ENCODE measurements at places on chromosomes 3 and 15.
A peak's percentile ranks its signal among the peaks of the same experiment; 100 is the strongest.

DNA sequence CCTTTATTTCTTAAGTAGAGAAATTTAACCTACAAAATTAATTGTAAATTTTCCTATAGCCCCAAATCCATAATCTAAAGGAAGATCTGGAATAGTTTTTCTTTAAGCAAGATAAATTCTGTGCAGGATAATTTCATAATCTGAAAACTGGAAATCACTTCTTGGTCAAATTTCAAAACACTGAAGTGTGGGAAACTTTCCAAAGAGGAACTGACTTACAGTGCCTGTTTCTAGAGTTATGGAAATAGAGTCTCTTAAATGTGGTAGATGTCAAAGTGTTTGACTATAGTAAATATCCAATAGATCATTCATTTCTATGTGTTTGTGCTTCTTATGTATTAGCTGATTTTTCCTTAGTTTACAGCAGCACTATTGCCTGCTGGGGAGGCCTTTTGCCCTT lies 1.6 kb upstream of the P2RY13 start:
- peak; percentile 16 for DNase-seq

GRCh38 chr15:79198461-79198860 lies 84.1 kb upstream of the ANKRD34C start:
- DNase-seq, result no peak

DNA sequence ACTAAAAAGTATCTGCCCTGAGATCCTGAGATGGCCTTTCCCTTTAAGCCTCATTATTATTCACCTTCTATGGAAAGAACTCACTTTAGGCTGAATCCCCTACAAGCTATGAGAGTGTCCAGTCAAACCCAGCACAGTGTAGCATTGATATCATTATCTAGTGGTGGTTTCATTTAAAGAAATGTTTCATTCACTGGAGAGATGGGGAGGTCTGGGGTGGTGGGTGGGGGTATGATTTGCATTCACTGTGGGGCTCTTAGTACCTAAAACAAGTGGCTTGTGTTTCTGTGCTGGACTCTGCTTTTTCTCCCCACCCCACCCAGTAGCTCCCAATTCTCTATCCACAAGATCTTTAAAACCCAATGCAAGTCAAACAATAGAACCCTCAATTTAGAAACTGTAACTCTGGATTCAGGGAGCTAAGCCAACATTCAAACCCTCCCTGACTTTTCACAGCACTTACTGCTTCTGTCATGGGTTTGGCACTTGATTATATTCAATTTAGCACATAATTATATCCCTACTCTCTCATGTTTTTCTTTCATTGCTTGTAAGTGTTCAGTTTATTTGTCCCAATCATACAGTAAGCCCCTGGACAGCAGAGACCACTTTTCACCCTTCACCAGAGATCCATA lies 310.5 kb upstream of the THBS1 start:
- no peak for DNase-seq

- DNase-seq, result no peak
Measured at GRCh38 chr3:136899622-136900158, 37.7 kb downstream of the NCK1 start.

- no peak for DNase-seq
Measured at GRCh38 chr3:126834596-126835471, 130.8 kb downstream of the CHCHD6 start.

DNA sequence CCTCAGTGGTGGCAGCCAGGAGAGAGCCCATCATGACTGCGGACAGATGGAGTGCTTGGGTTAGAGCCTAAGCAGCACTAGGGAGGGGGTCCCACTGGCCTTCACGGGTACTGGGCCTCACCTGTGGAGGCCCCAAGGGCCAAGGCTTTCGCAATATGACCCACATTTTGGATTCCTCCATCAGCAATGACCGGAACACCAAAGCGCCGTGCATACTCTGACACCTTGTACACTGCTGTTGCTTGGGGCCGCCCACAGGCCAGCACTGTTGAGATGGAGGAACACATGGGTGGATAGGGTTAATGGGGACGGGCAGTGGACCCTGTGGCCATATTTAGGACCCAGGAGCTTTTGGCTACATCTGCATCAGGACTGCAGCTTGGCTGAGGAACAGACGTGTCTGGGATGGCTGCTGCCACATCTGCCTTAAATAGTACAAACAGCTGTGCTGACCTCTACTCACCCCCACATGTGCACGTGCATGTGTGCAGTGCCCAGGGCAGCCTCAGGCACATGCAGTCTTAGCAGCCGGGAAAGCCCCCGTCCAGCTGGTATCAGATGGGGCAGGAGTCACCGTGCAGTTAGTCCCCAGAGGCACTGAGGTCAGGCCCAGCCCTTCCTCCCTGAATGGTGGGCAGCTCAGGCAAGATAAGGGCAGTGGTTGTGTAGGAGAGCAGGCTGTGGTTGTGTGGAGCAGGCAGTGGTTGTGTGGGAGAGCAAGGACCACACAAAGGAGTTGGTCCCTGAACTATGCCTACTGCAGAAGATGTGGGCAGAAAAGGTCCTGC lies 3.3 kb downstream of the NDUFAF3 start:
- DNase-seq, result no peak

DNA sequence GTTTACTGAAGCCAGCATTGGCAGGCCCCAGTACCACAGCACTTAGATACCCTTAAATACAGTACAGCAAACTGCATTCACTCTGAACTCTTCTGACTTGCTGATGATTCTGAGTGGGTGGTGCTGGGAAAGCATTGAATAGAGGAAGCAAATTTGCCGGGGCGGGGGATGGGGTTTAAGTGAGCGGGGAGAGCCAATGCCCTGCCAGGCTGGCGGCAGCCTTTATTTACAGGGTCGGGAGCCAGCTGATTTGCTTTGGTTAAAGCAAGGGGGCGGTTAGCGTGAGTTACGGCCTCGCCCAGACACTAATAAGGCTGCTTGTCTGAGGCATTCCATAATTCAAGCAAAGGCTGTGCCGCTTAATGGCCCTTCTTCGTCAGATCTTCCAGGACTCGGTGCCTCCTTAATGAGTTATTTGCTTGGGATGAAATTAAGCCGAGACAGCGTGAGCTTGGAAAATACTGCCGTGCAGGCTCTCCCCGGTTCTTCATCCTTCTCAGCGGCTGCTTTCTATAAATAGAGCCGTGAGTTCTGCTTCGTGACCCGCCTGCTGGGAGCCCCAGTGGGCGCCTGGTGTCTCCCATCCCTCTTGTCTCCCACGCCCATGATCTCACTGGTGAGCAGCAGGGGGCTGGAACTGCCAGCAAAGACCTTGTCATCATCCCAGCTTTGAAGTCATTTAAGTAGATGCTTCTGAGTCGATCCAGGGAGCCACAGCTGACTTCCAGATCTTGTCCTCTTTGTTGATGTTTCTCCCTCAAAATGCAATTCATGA lies 25.8 kb downstream of the SPSB4 start:
- peak; percentile 85 for DNase-seq

DNA sequence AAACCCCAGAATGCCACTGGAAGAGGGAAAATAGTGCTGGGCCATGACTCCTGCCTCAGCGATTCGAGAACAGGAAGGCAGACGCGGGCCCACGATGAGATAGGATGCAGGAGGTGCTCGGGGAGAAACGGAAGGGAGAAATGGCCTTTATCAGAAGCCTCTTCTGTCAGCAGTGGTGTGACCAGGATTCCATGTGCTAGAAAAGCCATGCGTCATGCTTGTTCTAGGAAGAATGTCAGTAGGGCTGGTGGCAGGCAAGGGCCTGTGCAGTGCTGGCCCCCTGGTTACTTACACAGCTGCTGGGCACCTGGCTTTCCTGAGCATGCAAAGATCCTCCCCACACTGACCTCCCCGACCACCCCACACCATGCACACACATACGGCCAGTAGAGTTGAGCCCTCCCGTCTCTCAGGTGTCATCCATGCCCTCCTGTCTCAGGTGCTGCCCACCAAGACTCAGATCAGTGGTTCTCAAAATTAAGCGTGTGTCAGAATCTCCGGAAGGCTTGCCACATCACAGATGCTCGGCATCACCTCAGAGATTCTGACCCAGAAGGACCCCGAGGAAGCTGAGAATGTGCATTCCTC lies 106.7 kb downstream of the ADAMTS17 start:
- DNase-seq, result no peak

DNA sequence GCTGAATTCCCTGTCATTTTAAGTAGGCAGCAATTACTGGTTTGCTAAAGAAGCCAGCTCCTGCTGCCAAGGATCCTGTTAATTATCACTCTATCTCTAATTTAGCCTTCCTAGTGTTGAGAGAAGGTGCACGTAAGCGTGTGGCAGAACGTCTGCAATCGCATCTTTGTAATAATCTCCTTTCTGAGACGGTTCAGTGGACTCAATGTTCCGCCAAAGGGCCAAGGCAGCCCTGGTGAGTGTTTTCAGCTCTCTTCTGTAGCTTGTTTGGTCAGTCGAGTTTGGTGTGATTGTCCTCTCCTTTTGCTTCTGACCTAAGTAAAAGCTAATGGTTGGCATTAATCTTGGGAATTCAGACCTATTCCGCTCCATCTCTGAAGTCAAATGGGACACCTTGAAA lies 24.2 kb downstream of the MITF start:
- DNase-seq, result no peak

GRCh38 chr3:23481616-23482278 lies 278.6 kb downstream of the UBE2E2 start:
- DNase-seq, result no peak

GRCh38 chr3:135047061-135047460 lies 252.0 kb downstream of the EPHB1 start:
- no peak for DNase-seq

GRCh38 chr3:127328421-127328820 lies 40.6 kb upstream of the PRR20G start:
- no peak for DNase-seq

GRCh38 chr15:22915866-22916515 lies 64.2 kb downstream of the CYFIP1 start:
- DNase-seq, result no peak

DNA sequence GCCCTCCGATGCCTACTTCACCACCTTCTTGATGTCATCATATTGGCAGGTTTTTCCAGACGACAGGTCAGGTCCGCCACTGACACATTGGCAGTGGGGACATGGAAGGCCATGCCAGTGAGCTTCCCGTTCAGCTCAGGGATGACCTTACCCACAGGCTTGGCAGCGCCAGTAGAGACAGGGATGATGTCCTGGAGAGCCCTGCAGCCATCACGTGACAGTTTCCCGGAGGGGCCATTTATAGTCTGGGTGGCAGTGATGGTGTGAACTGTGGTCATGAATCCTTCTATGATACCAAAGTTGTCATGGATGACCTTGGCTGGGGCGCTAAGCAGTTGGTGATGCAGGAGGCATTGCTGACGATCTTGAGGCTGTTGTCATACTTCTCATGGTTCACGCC lies 68.5 kb downstream of the ZNF609 start:
- DNase-seq, result no peak

GRCh38 chr15:80834906-80835305 lies 55.7 kb downstream of the CEMIP start:
- DNase-seq, result no peak

DNA sequence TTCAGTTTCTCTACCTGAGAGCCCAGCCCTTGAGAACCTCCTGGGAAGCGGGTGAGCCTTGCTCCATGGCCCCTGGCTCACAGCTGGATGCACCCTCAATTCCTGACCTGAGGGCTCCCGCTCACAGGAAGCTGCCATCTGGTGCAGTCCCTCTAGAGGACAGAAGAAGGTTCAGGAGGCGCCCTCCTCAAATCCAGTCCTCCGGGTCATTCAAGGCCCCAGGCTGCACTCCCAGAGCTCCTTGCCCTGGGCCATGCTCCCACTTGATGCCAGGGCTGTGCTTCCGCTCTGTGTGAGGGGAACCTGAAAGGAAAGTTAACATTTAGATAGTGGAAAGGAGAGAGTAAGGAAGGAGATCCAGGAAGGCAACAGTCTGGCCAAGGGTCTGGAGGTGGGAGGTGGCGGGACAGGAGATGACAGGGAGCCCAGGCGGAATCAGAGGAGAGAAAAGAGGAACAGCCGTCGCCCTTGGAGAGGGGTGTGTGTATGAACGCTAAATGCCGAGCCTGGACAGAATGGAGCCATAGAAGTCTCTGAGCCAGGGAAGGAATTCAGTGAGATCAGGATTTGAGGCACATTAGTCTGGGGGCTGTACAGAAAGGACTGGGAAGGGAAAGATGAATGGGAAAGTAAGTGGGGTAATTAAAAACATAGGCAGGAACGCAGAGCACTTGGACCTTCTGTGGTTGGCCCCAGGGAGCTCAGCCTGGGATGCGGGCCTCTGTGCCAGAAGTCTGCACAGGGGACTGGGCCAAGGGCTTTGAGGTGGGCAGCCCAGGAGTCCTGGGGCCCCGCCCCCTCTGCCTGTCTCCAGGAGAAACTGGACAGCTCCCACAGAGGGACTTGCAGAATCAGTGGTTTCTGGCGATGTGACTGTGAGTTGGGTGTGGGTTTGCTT lies 26.1 kb downstream of the TBC1D21 start:
- peak; percentile 25 for DNase-seq

DNA sequence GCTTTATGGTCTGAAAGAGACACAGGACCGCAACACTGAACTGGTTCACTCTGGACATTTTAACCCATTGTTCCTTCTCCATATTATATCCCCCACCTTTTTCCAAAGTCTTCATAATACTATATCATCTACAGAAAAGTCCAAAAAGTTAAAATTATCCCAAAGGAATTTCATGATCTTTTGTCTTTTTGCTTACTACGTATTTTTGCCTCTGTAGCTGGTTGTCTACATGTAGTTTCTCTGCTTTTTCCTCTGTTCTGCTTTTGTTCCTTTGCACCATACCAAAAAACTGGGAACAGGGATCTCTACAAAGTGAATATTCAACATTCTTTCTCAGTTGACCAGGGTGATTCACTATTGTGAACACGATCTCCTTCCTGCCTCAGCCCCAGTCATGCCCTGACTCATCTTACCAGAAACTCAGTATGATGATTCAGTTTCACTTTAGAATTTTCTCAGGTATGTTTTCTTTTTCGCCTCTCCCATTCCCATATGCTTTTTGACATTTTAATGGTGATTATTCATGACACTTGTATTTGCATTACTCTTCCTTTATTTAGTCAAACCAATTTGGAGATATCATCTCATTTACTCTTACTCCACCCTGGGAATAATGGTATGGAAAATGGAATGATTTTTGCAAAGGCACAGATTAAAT lies 14.5 kb downstream of the EMC4 start:
- no peak for DNase-seq

- peak; percentile 90 for DNase-seq
Measured at GRCh38 chr15:91302588-91303439, 202.8 kb downstream of the SV2B start.

GRCh38 chr15:44999105-44999504 lies 23.9 kb upstream of the SORD start:
- no peak for DNase-seq

DNA sequence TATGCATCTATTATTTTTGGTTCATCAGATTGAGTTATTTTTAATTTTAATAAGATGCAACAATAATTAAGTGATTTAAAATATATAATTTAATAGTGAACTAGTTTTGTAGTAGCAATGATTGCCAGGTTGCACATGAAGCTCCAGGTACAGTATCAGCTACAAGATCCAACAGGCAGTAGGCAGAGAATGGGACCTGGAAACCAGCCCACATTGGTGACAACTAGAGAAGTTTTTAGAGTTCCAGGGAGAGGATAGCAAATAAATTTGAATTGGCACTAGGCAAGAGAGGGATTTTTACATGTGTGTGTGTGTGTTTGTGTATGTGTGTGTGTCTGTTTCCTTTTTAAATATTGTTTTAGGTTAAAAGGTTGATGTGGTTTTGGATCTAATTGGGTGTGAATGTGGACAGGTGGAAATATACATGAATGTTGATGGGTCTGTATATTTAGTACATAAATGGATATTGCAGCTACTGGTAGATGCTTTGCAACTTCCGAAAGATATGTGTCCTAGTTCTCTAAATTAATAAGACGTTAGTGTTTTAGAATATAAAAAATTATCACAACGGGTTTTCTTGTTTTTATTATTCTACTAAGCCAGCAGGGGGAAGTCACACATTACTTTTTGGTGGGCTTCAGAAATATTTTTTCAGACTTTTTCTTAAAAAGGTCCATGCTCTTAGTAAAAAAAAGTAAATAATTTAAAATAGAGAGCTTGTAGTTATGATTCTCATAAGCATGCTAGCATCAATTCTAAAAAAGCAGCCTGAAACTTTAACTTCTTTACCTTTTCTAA lies 110.1 kb upstream of the GBE1 start:
- peak; percentile 48 for DNase-seq
